ENCODE measurements at places on chromosomes 13 and 19.

- DNase-seq = no peak
These were observed 8.2 kb upstream of the ERFL start for GRCh38 chr19:41936416-41936850.

DNA sequence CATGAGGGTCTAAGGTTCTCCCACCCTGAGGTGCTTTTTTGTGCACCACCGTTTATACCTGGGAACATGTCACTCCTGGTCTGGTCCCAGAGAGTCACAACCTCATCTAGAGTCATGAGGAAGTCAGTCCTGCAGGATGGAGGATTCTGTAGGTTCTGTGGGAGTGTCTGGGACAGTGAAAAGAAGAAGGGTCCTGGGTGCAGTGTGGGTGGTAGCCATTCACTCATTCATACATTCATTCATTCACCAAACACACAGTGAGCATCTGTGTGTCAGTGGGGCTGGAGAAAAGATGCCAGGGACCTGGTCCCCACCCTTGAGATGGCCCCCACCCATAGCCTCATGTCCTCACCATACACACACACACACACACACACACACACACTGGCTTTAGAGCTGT lies 8.7 kb upstream of the CEACAM18 start:
- no peak for DNase-seq

GRCh38 chr13:48231080-48231479 lies 1.9 kb upstream of the ITM2B start:
- no peak for DNase-seq

DNA sequence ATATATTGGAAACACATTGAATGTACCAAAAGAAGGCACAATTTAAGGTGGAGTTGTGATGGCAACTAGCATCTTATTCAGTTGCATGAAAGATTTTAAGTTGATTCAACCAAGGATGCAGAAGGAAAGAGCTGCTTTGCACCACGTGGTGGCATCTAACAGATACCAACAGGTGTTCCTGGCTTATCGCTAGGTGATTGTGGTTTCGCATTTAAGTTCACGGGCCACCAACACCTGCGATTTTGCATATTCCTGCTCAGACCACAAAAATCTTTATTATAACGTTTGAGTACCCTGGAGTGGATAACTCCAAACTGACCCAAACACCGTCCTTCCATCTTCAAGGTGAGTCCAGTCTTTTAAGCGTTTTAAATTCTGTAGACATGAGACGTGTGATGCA lies 45.3 kb downstream of the RGCC start:
- no peak for DNase-seq

GRCh38 chr13:44158098-44158521 lies 215.5 kb upstream of the SERP2 start:
- DNase-seq = no peak

DNA sequence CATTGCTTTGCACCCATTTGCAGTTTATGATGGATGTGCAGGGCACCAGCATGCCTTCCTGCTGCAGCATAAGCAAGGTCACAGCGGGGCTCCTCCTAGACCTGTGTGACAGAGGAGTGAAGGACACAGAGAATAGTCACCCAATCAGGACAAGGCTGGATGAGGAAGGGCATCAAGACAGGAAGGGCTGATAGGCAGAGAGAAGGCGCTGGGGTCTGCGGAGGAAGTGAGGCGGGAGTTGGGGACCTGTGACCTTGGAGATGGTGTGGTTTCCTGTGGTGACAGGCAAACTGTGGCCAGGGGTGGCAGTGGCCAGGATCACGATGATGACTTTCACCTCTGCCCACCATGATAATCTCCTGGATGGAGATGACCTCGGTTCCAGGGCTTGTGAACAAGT lies 16.4 kb upstream of the KCTD15 start:
- no peak for DNase-seq

DNA sequence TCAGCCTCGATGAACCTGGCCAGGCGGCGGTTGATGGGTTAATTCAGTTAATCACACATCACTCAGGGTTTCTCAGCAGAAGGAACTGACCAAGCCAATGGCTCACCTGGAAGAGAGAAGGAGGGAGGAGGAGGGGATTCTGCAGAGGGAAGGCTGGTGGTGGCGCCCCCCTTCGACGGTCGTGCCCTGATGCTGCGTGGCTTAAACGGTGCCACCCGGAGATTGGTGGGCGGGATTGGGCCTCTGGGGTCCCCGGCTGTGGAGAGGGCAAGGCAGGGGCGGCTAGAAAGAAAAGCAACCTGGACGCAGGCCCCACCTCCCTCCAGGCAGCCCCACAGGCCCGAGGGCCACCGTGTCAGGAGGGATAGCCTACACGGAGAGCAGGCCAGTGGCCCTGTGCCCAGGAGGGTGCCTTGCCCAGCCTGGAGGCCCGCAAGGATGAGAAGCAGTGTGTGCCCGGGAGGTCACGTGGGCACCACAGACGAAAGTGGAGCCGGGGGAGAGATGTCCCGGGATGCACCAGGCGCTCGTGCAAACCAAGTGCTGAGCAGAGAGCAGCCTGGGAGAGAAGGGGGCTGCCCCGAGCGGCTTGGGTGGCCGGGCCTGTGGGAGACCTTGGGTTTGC lies 16.0 kb downstream of the CSNK1G2 start:
- no peak for DNase-seq

DNA sequence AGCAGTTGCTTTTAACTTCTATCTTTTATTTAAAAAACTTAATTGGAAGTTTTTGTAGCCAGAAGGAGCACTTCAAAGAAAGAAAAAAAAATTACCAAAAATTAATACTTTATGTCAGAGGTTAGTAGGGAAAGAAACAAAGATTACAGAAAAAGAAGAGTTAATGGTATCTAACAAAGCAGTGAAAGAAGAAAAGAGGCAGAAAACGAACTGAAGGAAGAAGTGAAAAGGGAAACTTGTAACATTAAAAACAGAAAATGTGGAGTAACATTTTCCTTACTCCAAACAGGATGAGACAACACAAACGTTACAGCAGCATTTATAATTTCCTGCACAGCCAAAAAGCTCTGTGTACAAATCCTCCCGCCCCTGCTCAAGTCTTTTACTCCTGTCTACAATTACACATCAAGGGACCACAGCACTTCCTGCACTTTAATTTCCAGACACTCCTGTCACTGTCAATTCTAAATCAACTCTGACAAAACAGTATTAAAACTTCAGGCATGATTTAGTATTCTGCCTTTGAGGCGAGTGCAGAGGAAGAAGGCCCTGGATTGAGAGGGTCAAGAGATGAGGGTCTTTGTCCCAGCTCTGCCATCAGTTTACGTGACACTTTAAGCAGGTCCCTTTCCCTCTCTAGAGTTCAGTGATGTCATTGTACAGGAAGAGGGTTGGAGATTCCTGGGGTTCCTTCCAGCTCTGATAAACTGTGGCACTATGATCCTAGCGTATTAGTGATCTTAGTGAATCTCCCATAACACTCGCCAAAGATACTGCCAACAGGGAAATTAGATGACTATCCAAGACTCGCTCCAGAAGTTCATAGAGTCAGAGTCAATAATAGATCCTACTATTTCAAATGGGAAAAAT lies 53.2 kb upstream of the LSM14A start:
- DNase-seq = no peak

- no peak for DNase-seq
These were observed 1.0 kb upstream of the SLC17A7 start for GRCh38 chr19:49442354-49442753.

- DNase-seq = peak; percentile 24
These were observed 4.0 kb upstream of the GRIN3B start for GRCh38 chr19:996051-996838.

DNA sequence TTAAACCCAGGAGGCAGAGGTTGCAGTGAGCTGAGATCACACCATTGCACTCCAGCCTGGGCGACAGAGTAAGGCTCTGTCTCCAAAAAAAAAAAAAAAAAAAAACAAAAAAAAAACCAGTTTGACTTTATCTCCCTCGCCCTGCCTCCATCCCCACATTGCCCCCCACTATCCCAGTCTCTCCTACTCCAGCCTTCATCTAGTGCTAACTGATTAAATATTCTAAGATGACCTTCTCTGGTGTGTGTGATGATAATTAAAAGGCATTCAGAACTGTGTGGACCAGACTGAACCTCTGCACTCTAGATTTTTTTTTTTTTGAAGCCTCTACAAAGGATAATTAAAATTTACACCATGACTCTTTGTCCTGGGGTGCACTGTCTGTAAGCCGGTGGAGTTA lies 6.0 kb upstream of the DLL3 start:
- no peak for DNase-seq

- DNase-seq = no peak
These were observed 72.1 kb downstream of the KLF12 start for GRCh38 chr13:74061926-74062595.

DNA sequence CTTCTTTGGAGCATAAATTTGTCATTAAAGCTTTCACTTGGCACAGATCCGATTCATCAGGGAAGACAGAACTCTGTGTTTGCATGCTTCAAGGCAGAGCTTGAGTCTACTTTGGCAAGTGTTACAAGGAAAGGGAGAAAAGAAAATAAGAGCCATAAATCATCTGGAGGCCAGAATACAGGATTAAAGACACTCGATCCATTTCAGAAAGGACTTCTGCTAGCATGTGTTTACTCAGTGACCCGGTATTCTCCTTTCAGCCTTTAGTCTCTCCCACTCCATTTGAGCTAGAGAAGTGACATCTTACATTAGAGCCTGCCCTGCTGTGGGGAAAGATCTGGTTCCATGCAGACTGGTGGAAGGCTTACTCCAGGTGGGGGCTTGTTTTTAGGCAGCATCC lies 306.4 kb downstream of the KLF5 start:
- DNase-seq = no peak

GRCh38 chr13:34578471-34578870 lies 363.6 kb upstream of the NBEA start:
- DNase-seq = no peak

- no peak for DNase-seq
These were observed 21.0 kb downstream of the SMIM24 start for GRCh38 chr19:3459089-3459881.

DNA sequence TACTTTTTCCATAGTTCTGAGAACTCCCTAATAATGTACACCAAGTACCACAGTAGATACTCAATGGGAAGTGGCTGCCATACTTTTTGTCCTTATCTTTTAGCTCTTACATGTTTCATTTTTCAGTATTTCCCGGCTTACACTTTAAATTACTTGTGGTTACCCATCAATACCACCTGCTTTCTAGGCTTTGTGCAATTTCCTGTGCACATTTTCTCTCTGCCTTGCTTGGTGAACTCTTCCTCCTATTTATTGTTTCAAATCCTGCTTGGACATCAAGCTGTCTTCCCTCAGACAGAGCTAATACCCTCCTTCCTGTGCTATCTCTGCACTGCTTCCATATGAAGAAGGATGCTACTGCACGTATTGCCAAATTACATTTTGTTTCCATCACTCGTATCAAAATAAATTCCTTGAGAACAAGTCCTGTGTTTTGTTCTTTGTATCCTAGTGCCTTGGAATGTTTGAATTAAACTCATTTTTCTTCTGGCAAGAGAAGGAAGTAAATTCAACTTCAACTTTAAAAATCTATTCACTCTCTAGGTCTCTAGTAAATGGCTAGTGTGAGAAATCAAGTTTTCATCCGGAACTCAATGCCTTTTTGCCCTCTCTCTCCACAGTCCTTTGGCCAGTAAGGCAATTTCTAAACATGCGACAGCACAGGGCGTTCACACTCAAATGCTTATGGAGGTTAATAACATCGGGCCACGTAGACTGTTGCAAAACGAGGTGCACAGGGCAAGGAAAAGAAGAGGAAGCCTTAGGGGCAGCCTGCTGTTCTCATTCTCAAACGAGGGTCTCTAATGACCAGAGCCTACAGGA lies 5.6 kb downstream of the ZAR1L start:
- no peak for DNase-seq

- no peak for DNase-seq
These were observed 688 bp downstream of the ZNF225 start for GRCh38 chr19:44113784-44114390.

DNA sequence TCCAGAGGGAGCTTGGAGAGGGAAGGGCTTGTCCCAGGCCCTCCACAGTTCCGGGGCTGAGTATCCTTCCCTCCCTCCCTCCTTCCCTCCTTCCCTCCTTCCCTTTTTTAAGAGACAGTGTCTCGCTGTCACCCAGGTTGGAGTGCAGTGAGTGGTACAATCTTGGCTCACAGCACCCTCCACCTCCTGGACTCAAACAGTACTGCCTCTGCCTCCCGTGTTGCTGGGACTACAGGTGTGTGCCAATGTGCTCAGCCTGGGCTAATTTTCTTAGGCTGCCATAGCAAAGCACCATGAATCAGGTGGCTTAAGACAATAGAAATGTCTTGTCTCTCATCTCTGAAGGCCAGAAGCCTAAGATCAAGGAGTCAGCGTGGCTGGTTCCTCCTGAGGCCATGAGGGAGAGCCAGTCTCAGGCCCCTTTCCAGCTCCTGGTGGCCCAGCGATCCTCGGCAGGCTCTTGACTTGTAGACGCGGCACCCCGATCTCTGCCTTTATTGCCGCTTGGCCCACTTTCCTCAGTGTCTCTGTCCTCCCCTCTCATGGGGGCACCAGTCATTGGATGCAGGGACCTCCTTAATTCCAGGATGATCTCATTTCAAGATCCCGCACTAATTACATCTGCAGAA lies 47.5 kb downstream of the CRTC1 start:
- no peak for DNase-seq

- no peak for DNase-seq
These were observed 442.7 kb downstream of the OXGR1 start for GRCh38 chr13:96551546-96551945.

GRCh38 chr13:92900446-92900845 lies 326.2 kb upstream of the GPC6 start:
- DNase-seq = no peak

- no peak for DNase-seq
These were observed 22.0 kb upstream of the GPR18 start for GRCh38 chr13:99280166-99280565.

- DNase-seq = no peak
These were observed 263.3 kb downstream of the SLITRK1 start for GRCh38 chr13:83618966-83619365.

- DNase-seq = no peak
These were observed 6.5 kb downstream of the FLT3 start for GRCh38 chr13:28093881-28094280.

DNA sequence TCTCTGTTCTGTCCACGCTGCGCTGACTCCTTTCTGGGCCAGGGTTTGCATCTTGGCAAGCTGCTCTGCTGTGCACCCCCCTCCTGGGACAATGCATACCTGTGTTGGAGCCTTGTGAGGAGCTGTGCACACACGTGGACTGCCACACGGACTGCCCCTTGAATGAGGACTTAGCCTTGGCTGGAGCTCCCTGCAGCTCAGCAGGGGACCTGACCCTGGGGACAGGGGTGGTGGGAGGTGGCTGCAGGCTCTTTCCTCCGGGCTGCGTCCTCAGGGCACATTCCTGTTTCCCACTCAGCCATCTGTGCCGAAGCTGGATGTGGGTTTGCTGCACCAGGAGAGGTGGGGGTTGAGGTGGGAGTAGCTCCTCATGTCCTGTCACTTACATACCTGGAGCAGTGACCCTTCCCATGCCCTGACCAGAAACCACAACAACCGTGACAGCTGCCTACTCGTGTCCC lies 8.2 kb downstream of the RAB11B start:
- DNase-seq = no peak
